Activated T-cell treated with anti-CD3 and anti-CD28 coated beads, Interleukin-2, amount 50 U/mL, for 72 hours (primary cell): ENCODE measurements at places on chromosomes 12 and 14. TPM values are rescaled to one million over a fixed set of nuclear protein-coding genes. Genes with fewer than 3 reads are reported as not detected.

DNA sequence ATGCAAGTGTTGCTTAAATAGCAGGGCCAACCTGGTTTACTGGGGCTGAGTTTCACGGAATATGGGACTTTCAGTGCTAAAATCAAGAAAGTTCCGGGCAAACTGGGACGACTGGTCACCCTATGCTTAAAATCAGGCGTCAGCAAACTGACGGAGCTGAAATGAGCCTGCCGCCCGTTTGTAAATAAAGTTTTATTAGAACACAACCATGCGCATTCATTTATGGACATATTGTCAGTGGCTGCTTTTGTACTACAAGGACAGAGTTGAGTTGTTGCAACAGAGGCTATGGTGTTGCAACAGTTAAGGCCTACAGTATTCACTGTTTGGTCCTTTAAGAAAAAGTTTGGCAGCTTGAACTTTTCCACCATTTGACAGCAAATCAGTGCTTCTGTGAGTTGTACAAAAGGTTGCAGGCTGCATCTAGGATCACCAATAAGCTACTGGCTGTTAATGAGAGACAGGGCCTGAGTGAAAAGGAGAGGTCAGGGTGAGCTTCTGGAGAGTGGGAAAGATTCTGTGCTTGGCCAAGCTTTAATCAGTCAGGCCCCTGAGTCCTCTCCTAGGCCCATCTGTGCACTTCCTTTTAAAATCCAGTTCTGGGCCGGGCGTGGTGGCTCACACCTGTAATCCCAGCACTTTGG is 13.3 kb downstream of the SELPLG start:
- DNase-seq: no peak

DNA sequence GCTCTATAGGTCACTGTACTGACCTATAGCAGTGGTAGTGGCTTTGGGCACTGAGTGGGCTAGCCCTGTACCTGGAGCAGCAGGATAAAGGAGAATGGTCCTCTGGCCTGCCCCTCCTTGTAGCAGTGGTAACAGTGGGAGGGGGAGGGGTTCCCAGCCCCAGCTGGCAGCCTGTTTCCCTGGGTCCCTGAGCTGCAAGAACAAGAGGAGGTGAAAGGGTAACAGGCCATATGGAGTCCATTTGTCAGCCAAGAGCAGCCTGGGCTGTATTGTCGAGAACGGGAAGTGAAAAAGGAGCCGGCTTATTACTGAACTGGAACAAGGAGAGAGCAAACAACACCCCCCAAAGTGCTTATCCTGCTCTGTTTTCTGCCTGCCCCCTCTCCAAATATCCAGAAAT is 73.8 kb upstream of the SRSF5 start:
- no peak for DNase-seq

Gene AJUBA
- total RNA-seq: 2.2 TPM

GRCh38 chr12:98750511-98750910 is 105.4 kb downstream of the APAF1 start:
- no peak for DNase-seq

Gene POLE2
- 24.5 TPM for total RNA-seq

Gene NRXN3
- not detected for total RNA-seq
